ENCODE measurements at places on chromosomes 12 and 14.

DNA sequence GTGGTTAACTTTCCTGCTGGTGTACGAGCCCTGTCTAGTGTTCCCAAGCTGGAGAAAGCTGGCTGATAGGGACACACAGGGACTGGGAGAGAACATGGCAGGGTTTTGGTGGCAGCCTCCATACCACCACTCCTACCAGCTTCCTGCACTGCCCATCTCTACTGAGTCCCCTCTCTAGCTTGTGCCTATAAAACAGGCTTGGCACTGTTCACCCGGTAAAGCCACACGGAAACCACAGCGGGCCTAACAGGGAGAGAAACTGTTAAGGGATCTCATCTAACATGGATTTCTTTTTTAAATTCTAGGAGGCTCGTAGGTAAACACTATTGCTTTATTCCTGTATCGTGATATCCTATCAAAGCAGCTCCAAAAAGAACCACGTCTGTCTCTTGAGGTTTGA, 204.7 kb downstream of the TTC7B start:
- DNase-seq, result no peak

GRCh38 chr12:58463051-58463450, 457.3 kb downstream of the LRIG3 start:
- DNase-seq, result no peak

DNA sequence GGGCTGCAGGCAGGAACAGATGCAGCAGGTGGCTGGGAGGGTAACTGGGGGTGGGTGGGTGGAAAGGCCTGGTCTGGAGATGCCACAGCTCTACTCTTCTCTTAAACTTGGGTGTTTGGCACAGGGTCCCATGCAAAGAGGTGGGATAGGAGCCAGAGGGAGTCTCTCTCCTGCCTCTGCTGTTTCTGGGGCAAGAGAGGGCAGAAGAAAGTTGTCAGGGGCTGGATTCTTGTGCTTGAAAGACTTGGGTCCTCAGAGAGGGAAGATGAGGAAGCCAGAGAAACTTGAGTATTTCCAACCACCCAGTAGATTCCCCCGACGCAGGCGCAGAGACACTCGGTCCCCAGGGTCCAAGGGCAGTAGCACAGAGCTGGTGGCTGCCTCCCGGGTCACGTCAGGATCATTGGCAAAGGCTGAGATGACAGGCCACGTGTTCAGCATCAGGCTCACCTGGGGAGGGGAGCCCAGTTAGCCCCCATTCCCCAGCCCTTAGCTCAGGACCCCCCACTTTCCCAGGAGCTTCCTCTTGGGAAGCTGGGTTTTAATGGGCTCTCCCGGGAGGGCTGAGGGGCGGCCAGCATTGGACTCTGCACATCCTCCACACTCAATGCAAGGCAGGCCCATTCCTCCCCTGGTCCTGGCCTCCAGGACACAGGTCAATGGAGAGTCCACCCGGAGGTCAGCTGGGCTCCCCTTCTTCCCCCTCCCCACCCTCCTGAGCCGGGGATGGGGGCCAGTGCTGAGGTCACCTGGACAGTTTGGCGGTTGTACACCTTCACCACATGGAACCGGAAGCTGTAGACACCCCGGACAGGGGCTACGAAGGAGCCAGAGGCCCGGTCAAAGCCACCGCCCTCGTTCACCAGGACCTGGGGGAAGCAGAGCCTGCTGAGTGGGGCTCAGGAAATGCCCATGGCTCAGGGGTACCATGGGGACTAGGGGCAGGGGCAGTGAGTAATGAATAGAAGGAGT, 1.6 kb downstream of the CBLN3 start:
- no peak for DNase-seq

DNA sequence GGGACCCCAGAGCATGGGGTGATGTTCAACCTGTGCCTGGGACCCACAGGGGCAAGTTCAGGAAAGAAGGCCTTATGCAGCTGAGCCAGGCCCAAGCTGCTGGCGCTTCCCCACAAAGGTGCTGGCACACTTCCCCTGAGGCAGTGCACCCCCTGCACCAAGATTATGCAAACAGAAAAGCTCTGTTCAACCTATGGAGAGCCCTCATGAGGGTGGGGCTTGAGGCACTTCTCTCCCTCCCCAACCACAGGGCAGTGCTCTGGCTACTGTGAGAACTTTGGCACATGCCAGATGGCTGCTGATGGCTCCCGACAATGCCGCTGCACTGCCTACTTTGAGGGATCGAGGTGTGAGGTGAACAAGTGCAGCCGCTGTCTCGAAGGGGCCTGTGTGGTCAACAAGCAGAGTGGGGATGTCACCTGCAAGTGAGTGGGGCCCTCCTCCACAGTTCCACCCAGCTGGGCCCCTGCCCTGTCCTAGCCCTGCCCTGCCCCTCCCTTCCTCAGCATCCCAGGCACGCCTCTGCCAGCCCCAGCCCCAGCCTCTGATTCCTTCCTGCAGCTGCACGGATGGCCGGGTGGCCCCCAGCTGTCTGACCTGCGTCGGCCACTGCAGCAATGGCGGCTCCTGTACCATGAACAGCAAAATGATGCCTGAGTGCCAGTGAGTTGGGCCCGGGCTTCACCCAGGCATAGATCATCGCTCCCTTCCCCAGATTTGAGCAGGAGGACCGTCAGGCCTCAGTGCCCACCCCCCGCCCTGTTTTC, 5.5 kb upstream of the NXPH4 start:
- DNase-seq, result no peak

GRCh38 chr12:2359725-2360629, 307.2 kb downstream of the CACNA1C start:
- DNase-seq, result no peak

DNA sequence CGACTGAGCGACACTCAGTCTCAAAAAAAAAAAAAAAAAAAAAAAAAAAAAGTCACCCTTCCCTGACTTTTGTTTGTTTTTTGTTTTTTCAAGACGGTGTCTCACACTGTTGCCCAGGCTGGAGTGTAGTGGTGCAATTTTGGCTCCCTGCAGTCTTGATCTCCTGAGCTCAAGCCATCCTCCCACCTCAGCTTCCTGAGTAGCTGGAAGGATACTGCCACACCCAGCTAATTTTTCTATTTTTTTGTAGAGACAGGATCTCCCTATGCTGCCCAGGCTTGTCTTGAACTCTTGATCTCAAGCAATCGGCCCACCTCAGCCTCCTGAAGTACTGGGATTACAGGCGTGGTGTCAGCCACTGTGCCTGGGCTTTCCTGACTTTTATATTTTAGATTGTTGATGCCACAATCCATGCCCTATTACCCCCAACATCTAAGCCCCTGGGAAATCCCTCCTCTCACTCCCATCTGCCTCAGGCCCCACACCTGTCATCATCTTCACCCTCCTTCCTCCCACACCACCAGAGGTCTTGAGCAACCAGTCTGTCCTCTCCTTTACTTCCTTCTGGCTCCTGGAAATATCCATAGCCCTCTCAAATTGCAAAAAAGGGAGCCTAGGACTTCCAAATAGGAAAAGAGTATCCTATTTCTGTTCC, 7.8 kb downstream of the IKZF4 start:
- no peak for DNase-seq

DNA sequence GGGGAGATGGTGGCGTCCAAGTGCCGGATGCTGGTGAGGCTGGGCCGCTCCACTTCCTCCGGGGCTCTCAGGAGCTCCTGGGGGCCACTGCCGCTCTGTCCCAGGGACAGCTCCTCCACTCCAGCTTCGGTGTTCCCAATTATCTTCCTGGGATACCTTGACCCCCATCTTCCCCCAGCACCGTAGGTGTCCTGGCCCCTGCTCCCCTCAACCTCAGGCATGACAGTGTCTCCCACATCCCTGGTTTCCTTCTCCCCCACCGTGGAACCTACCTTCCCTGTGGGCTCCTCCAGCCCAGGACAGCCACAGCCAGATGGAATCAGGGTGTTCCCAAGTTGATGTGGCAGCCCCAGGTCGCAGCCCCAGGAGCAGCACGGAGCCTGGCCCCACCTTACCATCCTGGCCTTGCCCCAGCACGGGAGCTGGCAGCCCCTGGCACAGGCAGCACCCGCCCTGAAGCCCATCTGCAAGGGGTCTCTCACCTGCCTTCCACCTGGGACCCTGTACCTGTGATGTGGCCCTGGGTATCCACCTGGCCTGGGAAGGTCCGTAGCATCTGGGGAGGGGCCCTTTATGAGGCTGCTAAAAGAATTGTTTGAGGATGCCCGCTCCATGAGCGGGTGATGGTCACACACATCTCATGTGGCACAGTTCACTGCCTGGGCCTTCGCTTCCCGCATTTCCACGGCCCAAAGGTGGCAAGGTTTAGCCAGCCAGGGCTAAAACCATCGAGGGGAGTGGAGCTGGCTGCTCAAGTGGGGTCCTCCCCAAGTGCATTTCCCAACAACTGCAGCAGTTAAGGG, 4.1 kb downstream of the TMEM121 start:
- DNase-seq, result no peak

- DNase-seq, result no peak
These were observed 31.7 kb downstream of the TDG start for GRCh38 chr12:103997286-103997900.

DNA sequence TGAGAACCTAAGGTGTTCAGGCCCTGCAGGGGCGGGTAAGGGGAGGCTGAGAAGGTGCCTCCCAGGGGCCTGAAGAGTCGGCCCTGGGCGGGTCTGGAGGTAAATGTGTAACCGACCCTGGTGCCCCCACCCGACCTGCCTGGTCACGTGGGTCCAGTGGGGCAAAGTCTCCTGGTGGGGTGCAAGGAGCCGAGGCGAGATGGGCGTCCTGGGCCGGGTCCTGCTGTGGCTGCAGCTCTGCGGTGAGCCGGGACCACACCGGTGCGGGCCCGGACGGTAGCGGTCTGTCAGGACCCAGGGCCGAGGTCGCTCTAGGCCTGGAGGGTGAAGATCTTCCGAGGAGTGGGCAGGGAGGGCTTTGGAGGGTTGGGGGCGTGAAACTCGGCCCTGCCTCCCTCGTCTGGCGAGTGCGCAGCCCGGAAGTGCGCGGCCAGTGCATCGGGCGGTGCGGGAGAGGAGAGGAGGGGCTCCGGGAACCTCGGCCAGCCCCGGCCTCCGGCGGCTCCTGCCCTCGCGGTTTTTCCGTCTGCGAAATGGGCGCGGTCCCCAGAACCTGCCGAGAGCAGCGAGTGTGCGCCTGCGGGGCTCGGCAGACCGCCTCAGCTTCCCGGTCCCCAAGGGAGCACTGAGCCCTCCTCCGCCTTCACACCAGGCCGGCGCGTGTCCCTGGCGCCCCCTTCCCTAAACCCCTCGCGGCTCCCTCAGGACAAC, at the start of gene AMN:
Gene AMN (plus strand): TSS at position 174 of the 711 bp plus-strand sequence. CDS start 26 bp downstream, at position 200.
- peak; percentile 53 for DNase-seq

GRCh38 chr12:11716794-11717518, 67.5 kb downstream of the ETV6 start:
- no peak for DNase-seq

DNA sequence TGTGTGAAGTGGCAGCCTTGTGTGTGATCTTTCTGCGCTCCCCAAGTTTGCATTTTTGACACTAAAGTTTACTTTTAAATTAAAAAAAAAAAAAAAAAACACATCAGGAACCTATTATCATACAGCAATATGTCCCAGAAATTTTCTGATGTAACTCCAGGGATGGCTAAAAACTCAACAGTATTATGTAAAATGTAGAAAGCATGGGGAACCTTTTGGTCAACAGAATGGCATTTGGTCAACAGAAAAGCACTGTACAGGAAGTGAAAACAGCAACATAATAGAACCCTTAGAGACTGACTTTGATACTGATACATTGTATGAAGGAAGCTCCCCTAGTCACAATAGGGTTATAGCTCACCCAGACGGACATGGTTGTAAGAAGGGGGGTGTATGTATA, 224.3 kb downstream of the ITPR2 start:
- no peak for DNase-seq

- no peak for DNase-seq
These were observed 794 bp upstream of the LRTM2 start for GRCh38 chr12:1819571-1819970.

DNA sequence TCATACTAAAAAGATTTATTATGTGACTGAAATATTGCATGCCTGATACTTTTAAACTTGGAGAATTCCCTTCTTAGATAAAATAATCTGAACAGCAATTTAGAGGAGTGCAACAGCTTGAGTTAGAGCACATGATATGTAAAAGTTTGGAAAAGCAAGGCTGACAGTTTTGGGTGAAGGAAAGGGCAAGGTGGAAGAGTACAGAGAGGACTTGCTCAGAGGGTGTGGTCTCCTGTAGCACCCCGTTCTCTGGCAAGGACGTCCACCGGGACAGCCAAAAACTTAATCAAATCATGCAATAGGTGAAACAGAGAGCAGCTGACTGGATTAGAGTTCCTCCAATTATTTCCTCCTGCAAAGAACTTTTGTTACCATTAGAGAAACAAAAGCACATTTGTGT, 65.2 kb upstream of the PDZRN4 start:
- no peak for DNase-seq

- no peak for DNase-seq
These were observed 178.1 kb downstream of the SOX5 start for GRCh38 chr12:23771240-23771949.

DNA sequence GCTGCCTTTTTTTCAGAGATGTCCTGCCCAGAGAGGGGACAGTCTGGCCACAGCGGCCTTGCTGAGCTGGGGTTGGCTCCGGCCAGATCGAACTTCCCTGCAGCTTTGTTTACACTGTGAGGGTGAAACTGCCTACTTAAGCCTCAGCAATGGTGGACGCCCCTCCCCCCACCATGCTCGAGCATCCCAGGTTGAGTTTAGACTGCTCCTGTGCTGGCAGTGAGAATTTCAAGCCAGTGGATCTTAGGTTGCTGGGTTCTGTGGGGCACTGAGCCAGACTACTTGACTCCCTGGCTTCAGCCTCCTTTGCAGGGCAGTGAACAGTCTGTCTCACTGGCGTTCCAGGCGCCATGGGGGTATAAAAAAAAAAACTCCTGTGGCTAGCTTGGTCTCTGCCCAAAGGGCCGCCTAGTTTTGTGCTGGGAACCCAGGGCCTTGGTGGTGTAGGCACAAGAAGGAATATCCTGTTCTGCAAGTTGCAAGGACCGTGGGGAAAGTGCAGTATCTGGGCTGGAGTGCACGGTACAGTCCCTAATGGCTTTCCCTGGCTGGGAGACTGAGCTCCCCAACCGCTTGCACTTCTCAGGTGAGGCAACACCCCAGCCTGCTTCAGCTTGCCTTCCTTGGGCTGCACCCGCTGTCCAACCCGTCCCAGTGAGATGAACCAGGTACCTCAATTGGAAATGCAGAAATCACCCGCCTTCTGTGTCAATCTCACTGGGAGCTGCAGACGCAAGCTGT, 79.1 kb downstream of the LRIG3 start:
- peak; percentile 59 for DNase-seq

GRCh38 chr14:95303552-95303951, 16.2 kb downstream of the CLMN start:
- no peak for DNase-seq

GRCh38 chr14:75978249-75978731, 3.5 kb downstream of the TGFB3 start:
- DNase-seq, result no peak

- DNase-seq, result no peak
These were observed 7.8 kb downstream of the KMT5A start for GRCh38 chr12:123391546-123392343.
